ENCODE measurements at places on chromosomes 2 and 18.
A peak's percentile ranks its signal among the peaks of the same experiment; 100 is the strongest.

DNA sequence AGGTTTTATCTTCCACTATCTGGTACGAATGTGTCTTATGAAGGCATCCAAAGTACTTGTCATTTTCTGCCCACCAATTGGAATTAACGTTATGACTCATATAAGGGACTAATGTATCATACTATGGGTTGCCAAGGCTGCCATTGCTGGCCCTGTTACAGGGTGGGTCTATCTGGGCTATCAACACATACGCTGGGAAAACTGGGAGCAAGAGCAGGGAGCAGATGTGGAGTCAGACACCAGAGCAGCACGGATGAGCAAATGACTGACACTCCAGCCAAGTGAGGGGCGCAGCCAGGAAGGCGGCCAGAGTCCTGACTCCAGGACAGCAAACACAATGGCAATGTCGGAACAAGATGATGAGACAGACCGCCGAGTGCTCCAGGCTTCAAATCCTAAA lies 145.9 kb downstream of the COPS8 start:
- no peak for DNase-seq

GRCh38 chr2:19900931-19901441 lies 797 bp downstream of the TTC32 start:
- DNase-seq: peak; percentile 52

DNA sequence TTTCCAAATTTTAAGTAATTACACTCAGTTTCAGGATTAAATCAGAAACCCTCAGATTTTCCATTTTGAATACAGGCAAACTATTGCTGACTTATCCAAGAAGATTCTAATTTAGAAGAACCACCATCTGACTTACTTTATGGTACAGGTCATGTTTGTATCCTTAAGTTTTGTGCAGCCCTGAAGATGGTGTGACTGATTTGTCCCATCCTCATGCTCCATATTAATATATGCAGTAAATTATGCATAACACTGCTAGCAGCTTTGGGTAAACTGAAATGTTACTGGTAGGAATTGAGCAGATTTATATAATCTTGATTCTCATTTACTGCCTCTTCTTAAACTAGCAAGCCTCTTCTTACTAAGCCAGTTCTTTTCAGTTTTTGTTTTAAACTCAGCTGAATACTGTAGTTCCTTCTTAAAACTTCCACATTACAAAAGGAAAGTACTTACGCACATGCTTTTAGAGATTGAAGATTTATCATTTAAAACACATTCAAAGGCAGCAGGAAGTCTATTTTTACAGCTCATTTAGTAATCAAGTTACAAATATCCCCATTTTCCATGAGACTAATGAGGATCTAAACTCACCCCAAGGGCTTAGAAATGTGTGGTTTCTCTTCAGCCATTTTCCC lies 25.7 kb downstream of the MEX3C start:
- DNase-seq: no peak

DNA sequence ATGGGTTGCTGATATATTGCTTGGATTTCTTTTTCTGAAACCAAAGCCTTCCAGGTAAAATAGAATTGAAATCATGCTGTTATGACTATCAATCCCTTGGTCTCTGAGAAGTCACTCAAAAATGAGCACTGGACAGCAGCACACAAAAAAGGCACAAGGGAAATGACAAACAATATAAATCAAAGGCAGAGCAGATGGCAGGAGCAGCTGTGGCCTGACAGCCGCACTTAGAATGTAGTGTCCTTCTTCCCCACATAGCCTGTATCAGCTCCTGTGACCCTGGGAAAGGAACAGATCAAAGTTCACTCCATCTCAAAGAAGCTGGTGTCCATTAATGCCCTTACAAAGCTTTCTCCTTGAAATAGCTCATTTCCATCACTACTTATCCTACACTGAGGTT lies 326.7 kb downstream of the SUCLG1 start:
- no peak for DNase-seq

DNA sequence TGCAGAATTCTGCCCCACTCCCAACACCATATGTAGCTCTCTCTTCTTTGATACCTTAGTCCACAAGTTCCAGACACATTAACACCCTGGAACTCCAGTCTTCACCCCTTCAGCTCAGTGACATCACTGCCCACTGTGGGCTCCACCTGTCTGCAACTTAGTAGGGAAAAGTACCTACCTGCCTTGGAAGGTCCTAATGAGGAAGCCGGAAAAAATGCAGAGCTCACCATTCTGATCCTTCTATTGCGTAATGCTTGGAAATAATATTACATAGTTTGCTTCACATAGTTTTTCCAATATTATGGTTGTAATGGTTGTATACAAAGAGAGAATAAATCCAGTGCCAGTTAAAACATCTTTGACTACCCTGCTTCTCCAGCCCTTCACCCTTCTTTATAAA lies 738.4 kb downstream of the RNF144A start:
- no peak for DNase-seq

GRCh38 chr2:21044694-21045371 lies 960 bp upstream of the APOB start:
- no peak for DNase-seq

- no peak for DNase-seq
Measured at GRCh38 chr2:180012523-180012922, 5.4 kb upstream of the CWC22 start.

DNA sequence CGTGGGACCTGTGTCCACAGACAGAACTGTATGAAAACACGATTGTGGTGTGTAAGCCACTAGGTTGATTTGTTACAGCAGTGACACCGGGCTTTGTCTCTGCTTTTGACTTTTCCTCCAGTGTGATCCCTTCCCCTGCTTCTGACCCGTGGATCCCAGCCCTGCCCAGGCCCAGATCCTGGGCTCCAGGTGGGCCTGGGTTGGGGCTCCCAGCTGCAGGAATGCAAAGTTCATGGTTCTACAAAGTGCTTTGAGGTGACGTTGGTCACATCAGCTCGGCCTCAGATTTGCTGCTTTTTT lies 26.8 kb downstream of the HPCAL1 start:
- DNase-seq: no peak

DNA sequence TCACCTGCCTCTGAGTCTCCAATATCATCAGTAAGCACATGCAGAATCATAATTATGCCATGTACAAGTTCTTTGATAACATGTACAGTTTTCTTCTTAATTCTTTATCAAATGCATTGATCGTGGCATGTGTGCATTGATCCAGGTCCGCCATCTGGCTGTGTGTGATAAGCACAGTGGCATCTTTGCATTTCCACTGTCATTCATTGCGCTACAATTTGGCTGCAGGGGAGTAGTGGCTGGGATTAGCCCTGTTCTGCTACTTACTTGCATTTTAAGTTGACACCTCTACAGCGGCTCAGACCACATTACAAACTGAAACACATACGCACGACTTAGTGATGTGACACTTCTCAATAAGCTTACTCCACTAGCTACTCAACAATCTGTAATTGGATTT lies 83.6 kb upstream of the OTX1 start:
- DNase-seq: no peak

GRCh38 chr2:24492421-24493279 lies 1.6 kb downstream of the NCOA1 start:
- DNase-seq: peak; percentile 26

DNA sequence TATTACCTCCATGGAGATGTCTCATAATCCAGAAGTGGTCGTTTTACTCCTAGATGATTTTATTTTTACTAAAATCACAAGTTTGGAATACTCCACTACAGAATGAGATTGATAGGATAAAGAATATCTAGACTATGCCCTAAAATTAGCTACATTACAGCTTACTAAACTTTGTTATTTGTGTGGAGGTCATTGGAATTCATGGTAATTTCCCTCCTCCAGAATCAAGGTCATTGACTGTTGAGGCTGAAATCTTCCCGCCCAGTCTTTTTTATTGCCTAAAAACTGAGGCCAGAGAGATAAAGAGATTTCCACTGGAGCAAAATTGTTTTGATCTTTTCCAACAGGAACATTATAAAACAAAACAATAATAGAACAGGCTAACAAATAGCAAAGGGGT lies 35.0 kb downstream of the ITGB6 start:
- no peak for DNase-seq

GRCh38 chr18:54880395-54881105 lies 52.3 kb downstream of the RAB27B start:
- DNase-seq: no peak

DNA sequence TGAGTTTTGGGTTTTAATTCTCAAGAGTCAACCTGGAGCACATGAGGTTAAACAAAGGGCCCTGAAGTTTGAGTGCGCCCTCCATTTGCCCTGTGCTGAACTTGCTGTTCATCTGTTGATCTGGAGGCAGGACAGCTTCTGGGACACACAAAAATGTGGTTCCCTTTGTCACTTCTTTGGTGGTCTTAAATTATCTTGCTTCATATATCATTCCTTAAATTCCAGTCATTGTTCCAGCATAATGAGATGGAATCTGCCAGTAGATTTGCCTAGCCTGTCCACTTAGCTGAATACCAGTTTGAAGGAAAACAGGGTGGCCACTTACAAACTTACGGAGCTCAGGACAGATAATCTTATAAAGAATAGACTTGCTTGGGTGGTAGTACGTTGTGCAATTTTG lies 916 bp downstream of the CETN1 start:
- no peak for DNase-seq

DNA sequence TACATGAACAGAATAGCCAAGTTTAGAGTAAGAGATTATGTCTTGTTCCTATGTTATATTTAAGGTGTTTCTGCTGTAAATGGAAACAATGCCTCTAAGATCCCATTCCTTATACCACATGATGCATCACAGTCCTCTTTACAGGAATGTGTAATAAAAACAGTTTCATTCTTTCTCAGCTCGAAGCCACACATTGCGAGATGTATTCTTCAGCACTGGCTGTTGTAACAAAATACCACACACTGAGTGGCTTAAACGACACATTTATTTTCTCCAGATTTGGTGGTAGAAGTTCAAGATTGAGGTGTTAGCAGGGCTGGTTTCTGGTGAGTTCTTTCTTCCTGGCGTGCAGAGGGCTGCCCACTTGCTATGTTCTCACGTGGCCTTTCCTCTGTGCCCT lies 246.2 kb downstream of the SOCS6 start:
- DNase-seq: no peak

GRCh38 chr2:126883666-126884040 lies 15.0 kb upstream of the TEX51 start:
- DNase-seq: no peak

DNA sequence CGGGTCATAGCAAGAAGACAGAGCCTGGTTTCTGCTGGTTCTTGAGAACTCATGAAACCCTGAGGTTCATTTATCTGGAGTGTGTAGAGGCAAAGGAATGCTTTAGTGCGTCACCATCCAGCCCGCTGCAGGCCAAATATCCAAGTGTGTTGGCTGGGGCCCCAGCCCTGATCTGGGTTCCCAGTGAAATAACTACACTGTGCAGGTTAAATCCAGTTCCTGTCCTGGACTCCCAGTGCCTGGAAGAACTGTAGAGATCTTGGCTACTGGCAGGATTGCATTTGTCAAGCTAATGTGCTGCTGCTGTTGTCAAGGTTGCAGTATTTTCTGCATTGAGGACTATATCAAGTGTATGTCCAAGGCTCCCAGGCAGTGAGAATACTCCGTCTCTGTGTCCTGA lies 89.9 kb downstream of the MAPK4 start:
- no peak for DNase-seq

DNA sequence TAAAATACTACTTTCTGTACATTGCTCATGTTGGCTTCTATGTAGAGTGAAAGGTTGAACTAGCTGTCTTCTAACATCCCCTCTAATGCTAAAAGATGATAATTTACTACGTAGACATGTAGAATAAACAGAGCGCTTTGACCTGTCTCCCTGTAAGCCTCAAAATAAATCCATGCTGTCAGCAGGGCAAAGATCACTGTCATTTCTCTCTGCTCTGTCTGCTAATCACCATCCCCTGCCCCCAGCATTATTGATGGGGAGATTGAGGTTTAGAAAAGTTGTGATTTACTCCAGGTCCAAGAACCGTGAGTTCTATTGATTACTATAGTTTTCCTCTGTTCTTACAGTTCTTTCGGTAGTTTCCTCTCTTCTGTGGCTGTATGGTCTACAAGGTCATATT lies 39.0 kb upstream of the GRHL1 start:
- DNase-seq: no peak

- DNase-seq: no peak
Measured at GRCh38 chr2:26011990-26012856, 21.7 kb upstream of the RAB10 start.

- DNase-seq: no peak
Measured at GRCh38 chr2:217852555-217853211, 150.1 kb downstream of the TNS1 start.

- DNase-seq: no peak
Measured at GRCh38 chr2:128595763-128596395, 277.2 kb upstream of the HS6ST1 start.

GRCh38 chr18:79846936-79847557 lies 49.3 kb downstream of the KCNG2 start:
- no peak for DNase-seq

GRCh38 chr18:60664736-60665135 lies 292.2 kb upstream of the MC4R start:
- DNase-seq: no peak

- DNase-seq: no peak
Measured at GRCh38 chr2:25146896-25147295, 21.5 kb downstream of the POMC start.

GRCh38 chr2:46258937-46259776 lies 38.0 kb upstream of the EPAS1 start:
- no peak for DNase-seq

- no peak for DNase-seq
Measured at GRCh38 chr2:221614274-221614673, 42.2 kb upstream of the EPHA4 start.

GRCh38 chr2:223503746-223504145 lies 98.4 kb downstream of the SCG2 start:
- DNase-seq: no peak

DNA sequence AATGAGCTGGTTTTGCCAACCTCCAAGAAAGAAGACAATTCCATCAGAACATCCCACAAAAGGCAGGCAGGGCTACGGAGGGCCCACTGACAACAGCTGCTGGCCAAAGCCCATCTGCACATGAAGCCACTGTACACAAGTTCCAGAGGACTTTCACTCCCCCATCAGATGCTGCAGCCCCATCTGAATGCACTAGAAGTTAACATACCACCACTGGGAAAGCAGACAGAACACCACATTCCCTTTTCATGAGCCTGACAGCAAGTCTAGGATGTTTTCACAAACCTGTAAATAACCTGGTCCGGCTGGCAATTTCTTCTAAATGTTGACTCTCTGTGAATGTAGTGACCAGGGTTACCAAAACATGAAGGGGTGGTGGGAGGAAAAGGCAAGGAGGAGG lies 41.5 kb downstream of the CCBE1 start:
- DNase-seq: no peak

- DNase-seq: no peak
Measured at GRCh38 chr2:126953483-126953882, 54.8 kb downstream of the TEX51 start.

GRCh38 chr2:236754271-236754944 lies 184.8 kb downstream of the ACKR3 start:
- DNase-seq: peak; percentile 24

DNA sequence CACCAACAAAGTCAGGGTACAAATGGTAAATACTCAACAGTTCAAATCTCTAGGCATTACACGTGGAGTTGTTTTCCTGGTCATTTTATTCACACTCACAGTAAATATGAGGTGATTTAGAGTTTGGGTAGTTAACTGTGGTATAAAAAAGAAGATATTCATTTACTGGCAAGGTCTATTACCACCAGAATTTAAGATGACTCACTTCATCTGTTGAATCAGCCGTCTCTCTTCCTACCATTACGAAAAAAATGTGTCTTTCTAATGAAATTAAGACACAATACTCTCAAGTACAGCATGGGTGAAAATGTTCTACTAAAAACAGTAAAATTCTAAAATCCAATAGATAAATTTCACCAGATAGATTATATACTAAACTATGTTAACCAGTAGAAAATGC lies 21.0 kb upstream of the GPR75 start:
- DNase-seq: no peak

- DNase-seq: no peak
Measured at GRCh38 chr2:53004413-53004812, 763.2 kb upstream of the CHAC2 start.

All from NAMALWA (cell line).